ENCODE measurements at places on chromosomes 3 and 15. TPM values are rescaled to one million over a fixed set of nuclear protein-coding genes. Genes with fewer than 3 reads are reported as not detected.

CKMT1B gene
- total RNA-seq = 24.4 TPM

GPR171 gene
- total RNA-seq = not detected

DGKG gene
- total RNA-seq = 4.8 TPM

SLC51A gene
- total RNA-seq = not detected

MBNL1 gene
- total RNA-seq = 200 TPM

SPINK8 gene
- not detected for total RNA-seq

GREM1 gene
- total RNA-seq = 0.66 TPM

ACTC1 gene
- not detected for total RNA-seq

NFKBIZ gene
- total RNA-seq = 12.2 TPM

ZNF860 gene
- 2.9 TPM for total RNA-seq

GJD2 gene
- total RNA-seq = not detected

C3orf20 gene
- 0.20 TPM for total RNA-seq

SLC22A13 gene
- total RNA-seq = 0.47 TPM

NME9 gene
- 0.79 TPM for total RNA-seq

KBTBD12 gene
- not detected for total RNA-seq

PLCH1 gene
- total RNA-seq = 3.8 TPM

PARP15 gene
- 0.12 TPM for total RNA-seq

SLC4A7 gene
- total RNA-seq = 37.6 TPM

ZNF80 gene
- 0.12 TPM for total RNA-seq

RLBP1 gene
- total RNA-seq = 0.12 TPM

HRG gene
- total RNA-seq = 0.42 TPM

NDN gene
- total RNA-seq = not detected

SEMA6D gene
- 0.02 TPM for total RNA-seq

KCNMB3 gene
- not detected for total RNA-seq

All from HCT116 (cell line).